ENCODE measurements at places on chromosomes 1 and 21.

DNA sequence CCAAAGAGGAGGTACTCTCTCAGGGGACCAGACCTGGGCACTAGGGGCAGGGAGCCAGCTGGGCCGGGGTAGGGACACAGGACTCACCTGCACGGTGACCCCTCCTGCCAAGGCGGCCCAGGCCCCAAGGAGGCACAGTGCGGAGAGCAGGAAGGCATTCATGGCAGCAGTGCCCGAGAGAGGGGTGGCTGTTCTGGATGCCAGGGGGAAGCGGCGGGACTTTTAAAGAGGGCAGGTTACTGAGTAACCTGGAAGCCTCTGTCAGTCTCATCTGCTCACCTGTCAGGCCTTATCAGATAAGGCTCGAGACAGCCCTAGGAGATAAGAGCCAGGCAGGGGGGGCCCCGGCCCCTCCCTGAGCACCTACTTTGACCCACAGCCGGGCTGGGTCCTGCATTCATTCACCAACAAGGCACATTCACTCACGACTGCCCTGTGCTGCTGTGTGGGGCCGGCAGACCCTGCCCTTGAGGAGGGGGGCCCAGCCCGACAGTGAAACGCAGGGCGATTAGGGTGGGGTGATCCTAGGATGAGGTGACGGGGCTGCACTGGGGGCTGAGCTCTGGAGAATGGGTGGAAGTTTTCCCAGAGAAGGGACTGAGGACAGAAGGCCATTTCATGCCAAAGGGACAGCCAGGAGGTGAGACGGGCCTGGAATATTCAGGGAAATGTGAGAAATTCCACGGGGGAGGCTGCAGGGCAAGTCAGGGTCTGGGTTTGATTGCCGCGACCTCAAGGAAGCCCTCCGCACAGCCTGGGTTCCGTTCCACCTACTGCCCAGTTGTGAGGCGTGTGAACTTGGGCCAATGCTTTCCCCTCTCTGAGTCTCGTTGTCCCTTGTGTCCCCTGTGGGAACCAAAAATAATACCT lies at the start of gene GUCA2A:
TSS of gene GUCA2A (minus strand) at position 195 of the 870 bp plus-strand sequence. CDS start at position 162, 33 bp downstream.
- no peak for DNase-seq

DNA sequence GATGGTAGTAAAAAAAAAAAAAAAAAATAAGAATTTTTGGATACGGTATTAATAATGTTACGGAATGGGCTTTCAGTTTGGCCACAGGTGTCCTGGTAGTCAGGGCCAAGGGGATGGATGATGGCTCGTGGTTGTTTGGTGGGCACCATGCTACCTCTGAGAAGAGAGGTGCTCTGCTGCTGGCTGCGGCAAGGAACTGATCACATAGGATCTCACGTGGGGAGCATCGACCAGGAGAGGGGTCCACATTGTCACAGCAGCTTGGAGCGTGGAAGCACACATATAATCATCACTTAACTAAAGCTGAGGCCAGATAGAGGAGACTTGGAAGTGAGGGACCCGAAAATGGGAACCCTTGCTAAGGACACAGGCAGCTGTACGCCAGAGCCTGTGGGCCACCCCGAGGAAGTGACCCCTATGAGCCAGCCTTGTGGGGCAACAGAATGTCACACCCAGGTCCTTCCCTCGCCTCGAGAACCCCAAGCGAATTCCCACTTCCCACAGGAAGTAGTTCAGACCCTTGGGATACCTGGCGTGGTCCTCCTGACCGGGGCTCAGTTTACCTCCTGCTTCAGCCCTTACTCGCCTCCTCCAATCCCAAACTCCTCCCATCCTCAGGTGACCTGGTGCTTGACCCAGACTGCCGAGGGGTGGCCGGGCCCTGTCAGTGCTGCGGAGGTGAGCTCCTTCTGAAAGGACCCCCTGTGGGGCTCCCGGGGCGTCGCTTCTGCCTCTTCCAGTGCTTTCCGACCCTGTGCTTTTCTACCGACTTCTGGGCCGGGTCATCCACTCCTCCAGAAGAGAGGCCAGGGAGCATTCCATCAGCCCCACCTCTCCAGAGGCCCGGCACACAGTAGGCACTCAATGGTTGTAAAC lies 222.0 kb downstream of the CAMTA1 start:
- DNase-seq: no peak

GRCh38 chr1:38055965-38056364 lies 9.4 kb upstream of the POU3F1 start:
- DNase-seq: no peak

DNA sequence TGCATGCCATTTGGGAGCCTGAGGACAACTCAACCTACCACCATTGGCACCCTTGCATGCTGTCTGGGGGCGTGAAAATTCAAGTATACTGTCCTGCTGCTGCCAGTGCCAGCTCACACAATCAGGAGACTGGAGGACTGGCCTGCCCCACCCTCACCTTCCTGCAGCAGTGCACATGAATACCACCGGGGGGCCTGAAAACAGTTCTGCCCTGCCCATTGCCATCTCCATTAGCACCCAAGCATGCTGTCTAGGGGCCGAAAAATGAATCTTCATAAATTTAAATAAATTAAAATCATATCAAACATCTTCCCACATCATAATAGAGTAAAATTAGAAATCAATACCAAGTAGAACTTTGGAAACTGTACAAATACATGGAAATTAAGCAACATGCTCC lies 322.1 kb upstream of the TMPRSS15 start:
- DNase-seq: no peak

DNA sequence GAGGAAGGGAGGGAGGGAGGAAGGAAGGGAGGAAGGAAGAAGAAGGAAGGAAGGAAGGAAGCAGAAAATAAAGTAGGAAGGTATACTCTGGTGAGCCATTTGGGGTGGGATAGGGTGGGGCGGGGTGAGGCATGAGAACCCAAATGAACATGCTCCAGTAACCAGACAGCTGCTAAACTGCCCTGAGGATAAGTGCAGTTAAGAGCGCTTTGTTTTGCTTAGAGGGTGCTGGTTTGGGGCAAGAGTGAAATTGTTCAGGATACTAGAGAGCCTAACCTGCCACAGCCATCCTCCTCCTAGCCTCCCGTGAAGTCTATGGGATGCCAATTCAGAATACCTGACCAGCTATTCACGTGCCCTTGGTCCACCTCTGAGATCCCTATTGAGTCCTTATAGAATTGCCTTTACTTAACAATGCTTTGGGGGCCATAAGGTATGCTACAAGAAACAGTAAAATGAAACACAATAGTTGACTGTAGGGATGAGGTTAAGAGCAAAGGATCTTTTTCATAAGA lies 59.0 kb upstream of the ATF3 start:
- DNase-seq: no peak

GRCh38 chr1:7651203-7651602 lies 119.9 kb upstream of the VAMP3 start:
- DNase-seq: no peak

- no peak for DNase-seq
Measured at GRCh38 chr1:162042361-162042760, 18.7 kb upstream of the OLFML2B start.

- DNase-seq: no peak
Measured at GRCh38 chr1:73382966-73383365, 815.0 kb downstream of the LRRIQ3 start.

DNA sequence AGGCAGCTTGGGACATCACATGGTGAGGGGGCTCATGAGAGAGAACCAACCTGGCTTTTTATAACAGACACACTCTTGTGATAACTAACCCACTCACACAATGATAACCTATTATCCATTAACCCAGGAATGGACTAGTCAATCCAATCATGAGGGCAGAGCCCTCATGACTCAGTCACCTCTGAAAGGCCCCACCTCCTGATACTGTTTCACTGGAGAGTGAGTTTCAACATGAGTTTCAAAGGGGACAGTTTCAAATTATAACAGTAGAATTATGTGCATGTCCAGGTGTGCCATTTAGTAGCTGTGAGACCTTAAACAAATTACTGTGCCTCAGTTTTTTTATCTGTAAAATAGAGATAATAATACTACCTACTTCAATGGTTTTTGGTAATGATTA lies 47.6 kb upstream of the PPP2R5A start:
- no peak for DNase-seq

GRCh38 chr1:184395370-184395769 lies 8.5 kb downstream of the C1orf21 start:
- DNase-seq: no peak

DNA sequence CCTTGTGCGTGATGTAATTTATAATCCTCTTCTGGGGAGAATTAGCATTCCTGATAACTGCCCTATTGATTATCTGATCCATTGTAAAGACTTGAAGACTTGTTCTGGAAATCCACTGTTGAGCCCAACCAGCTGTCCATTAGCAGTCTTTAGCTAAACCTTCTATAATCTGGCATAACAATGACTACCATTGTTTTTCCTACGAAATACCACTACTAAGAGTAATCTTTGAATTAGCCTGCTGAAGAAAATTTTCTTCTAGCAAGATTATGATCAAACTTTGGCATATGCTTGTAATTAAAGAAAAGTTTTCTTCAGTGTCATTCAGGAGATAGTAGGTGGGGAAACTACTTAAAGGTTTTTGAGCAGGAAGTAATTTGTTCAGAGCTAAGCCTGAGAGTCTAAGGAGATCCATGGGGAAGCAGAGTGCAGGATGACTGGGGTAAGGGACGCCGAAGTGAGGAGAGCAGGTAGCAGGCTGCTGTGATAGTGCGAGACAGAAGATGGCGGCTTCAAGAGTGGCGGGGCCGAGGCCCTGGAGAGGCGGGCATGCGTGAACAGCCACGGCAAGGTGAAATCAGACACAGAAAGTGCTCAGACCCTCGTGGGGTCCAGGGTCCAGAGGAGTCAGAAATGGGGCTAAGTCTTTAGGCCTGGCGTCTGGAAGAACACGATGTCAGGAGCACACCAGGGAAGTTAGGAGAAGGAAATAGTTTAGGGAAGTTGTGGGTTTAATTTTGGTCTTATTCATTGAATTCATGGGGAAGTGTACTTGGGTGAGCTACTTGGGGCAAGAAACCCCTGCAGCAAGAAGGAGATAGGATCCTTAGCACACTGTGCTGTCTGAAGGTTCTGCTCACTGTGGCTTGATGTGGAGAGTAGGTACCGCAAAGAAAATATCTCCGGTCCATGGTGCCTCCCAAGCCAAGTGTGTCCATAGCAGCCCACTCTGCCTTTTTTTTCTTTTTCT lies 112.6 kb upstream of the ADAR start:
- no peak for DNase-seq

DNA sequence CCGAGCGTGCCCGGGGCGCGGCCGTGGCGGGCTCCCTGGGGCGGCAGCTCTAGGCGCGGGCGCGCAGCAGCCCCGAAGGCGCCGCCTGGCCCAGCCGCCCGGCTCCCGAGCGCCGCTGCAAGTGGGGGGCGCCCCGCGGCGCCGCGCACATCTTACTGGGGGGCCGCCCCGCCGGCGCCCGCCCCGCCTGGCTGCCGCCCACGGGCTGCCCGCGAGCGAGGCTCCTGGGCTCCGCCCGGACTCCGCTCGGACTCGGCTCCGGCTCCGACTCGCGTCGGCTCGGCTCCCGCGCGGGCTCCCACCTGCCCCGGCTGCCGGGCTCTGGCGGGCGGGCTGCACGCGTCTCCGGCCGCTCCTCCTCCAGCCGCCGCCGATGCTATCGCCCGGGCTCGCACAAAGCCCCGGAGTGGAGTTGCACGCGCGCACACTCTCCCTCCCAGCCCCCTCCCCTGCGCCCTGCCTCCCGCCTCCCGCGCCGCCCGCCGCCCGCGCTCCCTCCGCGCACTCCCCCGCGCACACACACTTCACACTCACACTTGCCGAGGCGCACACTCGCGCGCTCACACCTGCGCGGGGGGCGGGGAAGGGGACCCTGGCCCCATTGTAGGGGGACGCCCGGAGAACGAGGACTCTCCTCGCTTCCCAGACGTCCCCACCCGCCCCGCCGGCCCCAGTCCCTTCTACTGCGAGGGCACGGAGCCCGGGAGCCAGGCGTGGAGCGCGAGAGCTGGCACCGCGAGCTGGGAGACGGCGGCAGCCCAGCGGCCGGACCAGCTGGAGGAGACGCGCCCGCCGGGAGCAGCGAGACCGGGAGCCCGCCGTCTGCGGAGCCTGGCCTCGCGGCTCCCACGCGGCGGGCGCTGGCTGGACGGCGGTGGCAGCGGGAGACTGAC lies at the start of gene GRIK3:
TSS of gene GRIK3 (minus strand) at position 395 of the 893 bp plus-strand sequence. CDS start 407 bp downstream, outside the sequence.
- no peak for DNase-seq

DNA sequence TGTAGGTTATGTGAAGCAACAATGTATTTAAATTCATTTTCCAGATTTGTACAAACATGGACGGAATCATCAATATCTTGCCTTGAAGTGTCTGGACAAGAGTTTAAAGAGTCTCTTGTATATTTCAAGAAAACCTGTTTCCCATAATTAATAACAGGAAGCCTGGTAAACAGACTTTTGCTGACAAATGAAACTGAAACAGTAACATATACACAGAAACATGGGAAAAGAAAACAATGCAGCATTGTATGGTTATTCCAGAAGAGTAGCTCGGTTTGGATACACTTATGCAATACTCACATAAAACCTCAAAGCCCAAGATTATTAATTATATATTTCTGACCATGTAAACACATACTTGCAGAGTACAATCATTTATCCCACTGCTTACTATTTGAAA lies 265.5 kb downstream of the PTPRC start:
- no peak for DNase-seq

DNA sequence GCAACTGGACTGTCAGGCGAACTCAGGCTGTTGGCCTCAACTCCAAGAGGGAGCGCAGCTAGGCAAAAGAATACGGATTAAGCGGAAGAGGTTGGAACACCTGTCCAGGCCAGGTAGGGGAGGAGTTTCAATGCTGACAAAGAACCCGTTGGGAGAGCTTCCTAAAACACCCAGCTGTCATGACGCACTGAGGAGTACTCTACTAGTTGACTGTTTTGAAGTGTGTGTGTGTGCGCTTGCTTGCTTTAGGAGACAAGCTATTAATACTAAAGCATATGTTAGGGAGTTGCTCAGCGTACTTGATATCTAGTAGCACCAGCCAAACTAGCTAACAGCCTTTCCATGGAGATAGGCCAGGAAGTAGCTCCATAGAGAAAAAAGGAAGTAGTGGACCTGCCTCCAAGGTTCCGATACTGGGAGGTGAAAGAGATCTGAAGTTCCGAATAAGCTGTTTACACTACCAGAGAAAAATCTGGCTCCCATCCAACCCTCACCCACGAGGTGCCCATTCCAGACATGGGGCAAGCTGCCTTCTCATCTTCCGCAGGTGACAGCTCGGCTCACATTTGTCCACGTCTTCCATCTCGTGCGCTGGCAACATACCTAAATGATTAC lies 974 bp upstream of the FNBP1L start:
- no peak for DNase-seq

GRCh38 chr1:89523572-89524368 lies 859 bp upstream of the LRRC8B start:
- DNase-seq: peak; percentile 10

DNA sequence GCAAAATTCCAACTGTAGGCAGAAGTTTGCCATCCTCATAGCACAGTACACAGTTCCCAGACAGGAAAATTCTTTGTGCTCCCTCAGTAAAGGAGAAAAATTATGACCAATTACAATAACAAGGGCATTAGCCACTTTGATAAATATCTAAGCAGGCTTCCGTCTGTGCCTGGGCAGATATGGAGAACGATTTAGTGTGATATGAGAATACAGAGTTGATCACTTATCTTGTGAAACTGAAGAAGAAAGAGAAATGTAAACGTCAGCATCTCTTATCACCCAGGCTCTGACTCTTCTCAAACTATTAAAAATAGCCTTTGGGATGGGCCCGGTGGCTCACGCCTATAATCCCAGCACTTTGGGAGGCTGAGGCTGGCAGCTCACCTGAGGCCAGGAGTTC lies 54.5 kb upstream of the TIAM1 start:
- no peak for DNase-seq

GRCh38 chr1:171185091-171185490 lies at the start of gene FMO2:
FMO2 (plus strand) TSS chr1:171185300; CDS start chr1:171185714, 414 bp downstream.
- DNase-seq: peak; percentile 52

- peak; percentile 56 for DNase-seq
Measured at GRCh38 chr1:154730986-154731489, 123.1 kb upstream of the ADAR start.

GRCh38 chr1:35857830-35858229 lies 25.2 kb upstream of the AGO1 start:
- DNase-seq: peak; percentile 39

- DNase-seq: no peak
Measured at GRCh38 chr1:29279406-29279805, 43.1 kb downstream of the PTPRU start.
